Activated T-helper 1 cell treated with anti-CD3 and anti-CD28 coated beads, Interleukin-12 subunit alpha, Interleukin-12 subunit beta, Interleukin-2, Interleukin-4 antibody, amounts not matched to agents 30 ng/mL and 10 ng/mL and 1 ng/mL, durations not matched to agents 14 hours and 24 hours and 36 hours (primary cell): ENCODE measurements at places on chromosomes 1 and 21. TPM values are rescaled to one million over a fixed set of nuclear protein-coding genes. Genes with fewer than 3 reads are reported as not detected.
A peak's percentile ranks its signal among the peaks of the same experiment; 100 is the strongest.

- no peaks in the 10 kb centered on the region for H3K36me3 ChIP-seq
- no peak for DNase-seq
- H3K4me3 ChIP-seq: no peak overlapping the region
- no peaks in the 10 kb centered on the region for H3K4me1 ChIP-seq
- no peak overlapping the region for H3K27ac ChIP-seq
These were observed 729.0 kb upstream of the BRINP3 start for GRCh38 chr1:191206513-191207207.

GRCh38 chr1:169161496-169162194, 55.2 kb downstream of the ATP1B1 start:
- no peak for DNase-seq
- H3K36me3 ChIP-seq: no peaks in the 10 kb centered on the region
- H3K27ac ChIP-seq: no peak overlapping the region
- no peaks in the 10 kb centered on the region for H3K27me3 ChIP-seq

DNA sequence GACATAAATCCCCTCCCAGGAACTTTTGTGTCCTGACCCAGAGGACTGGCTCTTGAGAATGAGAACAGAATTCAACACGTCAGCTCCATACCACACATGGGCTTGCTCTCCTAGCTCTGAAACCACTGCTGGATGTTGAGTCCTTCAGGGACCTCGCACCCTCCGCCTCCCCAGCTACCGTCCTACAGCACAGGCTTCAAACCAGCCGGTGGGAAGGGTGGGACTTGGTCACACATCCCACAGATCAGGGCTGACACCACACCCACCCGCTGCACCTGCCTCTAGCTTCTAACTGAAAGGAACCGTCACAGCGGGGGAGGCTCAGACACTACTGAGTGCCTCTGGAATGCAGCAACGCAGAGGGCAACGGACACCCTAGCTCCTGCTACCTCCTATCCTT, 24.0 kb downstream of the MRAP start:
- H3K36me3 ChIP-seq: peaks cover 68% of the 10 kb centered on the region
- no peaks in the 10 kb centered on the region for H3K27me3 ChIP-seq
- H3K27ac ChIP-seq: no peak overlapping the region
- no peak overlapping the region for H3K4me3 ChIP-seq
- H3K4me1 ChIP-seq: no peaks in the 10 kb centered on the region

DNA sequence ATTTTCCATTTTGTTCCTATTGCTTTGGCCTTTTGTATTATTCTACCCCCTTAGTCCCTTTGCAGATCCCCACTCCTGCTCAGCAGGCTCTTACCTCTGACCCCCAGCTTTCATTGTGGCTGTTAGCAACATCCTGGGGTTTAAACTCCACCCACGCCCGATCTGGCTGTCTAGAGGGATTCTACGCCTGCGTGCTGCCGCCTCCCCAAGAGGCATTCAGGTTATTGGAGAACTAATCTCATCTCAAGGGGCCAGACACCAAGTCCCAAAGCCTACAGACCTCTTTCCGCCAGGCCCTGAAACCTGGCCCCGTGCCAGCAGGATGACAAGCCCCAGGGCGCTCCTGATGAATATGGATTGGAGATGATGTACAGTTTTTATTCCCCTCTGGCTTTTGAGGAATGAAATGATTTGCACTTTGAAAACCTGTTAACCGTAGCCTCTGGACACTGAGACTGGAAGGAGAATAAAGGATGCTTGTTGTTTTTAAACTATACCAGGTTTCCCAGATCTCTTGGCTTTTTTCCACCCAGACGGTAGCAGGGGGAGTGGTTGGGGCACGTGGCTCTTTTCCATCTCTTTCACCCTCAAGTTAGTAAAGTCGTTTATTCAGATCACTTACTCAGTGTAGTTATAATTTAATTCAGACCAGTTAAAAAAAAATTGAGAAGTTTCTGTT, 14.5 kb upstream of the IKBKE start:
- DNase-seq: no peak
- H3K4me3 ChIP-seq: no peak overlapping the region
- H3K36me3 ChIP-seq: peaks cover 53% of the 10 kb centered on the region
- H3K4me1 ChIP-seq: peaks cover 22% of the 10 kb centered on the region
- no peak overlapping the region for H3K27ac ChIP-seq
- no peaks in the 10 kb centered on the region for H3K27me3 ChIP-seq

DNA sequence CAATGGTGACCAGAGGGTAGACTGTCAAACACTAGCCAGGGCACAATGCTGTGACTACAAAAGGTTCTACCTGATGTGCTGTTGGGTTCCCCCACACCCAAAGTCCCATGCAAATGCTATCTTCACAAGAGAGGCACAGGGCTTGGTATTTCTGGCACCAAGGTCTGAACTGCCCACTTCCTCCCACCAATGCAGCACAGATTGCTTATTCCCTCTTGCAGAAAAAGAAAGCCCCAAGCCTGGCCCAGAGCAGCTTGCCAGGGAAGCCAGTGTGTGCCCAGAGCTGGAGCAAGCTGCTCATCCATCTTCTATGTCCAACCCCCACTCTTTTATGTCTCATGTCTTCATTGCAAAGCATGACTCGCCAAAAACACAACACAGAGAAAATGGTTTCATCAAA, 149.4 kb upstream of the CAMK1G start:
- no peak for DNase-seq
- no peak overlapping the region for H3K27ac ChIP-seq
- peaks cover 13% of the 10 kb centered on the region for H3K27me3 ChIP-seq
- no peaks in the 10 kb centered on the region for H3K4me1 ChIP-seq
- no peaks in the 10 kb centered on the region for H3K36me3 ChIP-seq

- peaks cover 20% of the 10 kb centered on the region for H3K4me1 ChIP-seq
- peaks cover 9% of the 10 kb centered on the region for H3K36me3 ChIP-seq
- peaks cover 2% of the 10 kb centered on the region for H3K27me3 ChIP-seq
These were observed 148.7 kb downstream of the RUNX1 start for GRCh38 chr21:34900376-34900775.

DNA sequence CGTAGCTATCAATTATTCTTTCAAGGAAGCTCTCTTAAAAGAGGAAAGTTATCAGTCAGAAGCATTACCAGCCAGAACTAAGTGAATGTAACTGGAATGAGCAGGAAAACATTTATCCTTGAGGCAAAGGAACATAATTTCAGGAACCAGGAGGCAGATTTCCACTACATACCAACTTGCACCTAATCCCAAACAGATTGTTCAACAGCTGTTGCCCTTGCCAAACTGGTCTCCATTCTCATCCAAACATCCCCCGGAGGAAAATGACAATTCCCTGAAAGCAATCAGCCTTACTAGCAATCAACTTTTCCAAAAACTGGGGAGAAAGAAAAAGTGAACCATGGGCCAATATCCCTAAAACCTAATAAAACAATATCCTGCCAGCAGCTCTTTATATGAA, 35.0 kb downstream of the ENAH start:
- H3K27ac ChIP-seq: no peak overlapping the region
- peaks cover 2% of the 10 kb centered on the region for H3K27me3 ChIP-seq
- no peaks in the 10 kb centered on the region for H3K36me3 ChIP-seq
- no peaks in the 10 kb centered on the region for H3K4me1 ChIP-seq

DNA sequence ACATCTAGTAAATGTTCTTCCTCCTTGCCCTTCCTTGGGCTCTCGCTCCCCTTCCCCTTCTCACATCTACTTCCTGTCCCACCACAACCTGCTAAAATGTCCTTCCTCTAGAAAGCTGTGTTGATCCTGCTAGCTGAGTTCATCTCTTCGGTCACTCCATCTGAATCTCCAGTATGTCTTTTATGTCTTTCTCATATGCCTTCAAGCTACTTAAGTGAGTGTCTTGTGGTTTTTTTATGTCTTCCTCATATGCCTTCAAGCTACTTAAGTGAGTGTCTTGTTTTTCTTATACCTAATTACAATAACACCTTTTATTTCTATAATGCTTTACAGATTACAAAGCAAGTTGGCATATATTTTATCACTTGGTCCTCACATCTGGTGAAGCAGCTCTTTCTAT, 33.9 kb downstream of the CSF1 start:
- H3K4me1 ChIP-seq: peaks cover 5% of the 10 kb centered on the region
- peaks cover 7% of the 10 kb centered on the region for H3K27me3 ChIP-seq
- no peaks in the 10 kb centered on the region for H3K36me3 ChIP-seq
- H3K27ac ChIP-seq: peak overlapping the region; percentile 32
- DNase-seq: no peak
- no peak overlapping the region for H3K4me3 ChIP-seq

DNA sequence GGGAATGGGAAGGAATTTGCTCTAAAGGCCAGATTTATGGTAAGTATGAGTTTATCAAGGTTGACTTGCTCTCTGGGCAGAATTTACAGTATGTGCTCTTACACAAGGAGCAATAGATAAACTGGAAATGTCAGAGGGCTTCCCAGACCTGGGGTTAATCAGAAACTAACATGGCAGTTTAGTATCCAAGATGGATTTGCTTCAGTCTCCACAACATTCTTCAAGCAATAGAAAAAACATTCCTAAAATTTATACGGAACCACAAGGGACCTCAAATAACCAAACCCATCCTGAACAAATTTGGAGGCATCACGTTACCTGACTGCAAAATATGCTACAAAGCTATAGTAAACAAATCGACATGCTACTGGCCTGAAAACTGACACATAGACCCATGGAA, 606.7 kb upstream of the CHRM3 start:
- H3K4me3 ChIP-seq: no peak overlapping the region
- H3K27ac ChIP-seq: no peak overlapping the region
- DNase-seq: no peak
- no peaks in the 10 kb centered on the region for H3K36me3 ChIP-seq
- no peaks in the 10 kb centered on the region for H3K4me1 ChIP-seq
- H3K27me3 ChIP-seq: no peaks in the 10 kb centered on the region

SOX13 gene
- total RNA-seq: 0.23 TPM in 1 of 2 replicates, not detected in the other

ATP8B2 gene
- 50.1 and 54.9 TPM in 2 replicates for total RNA-seq

LORICRIN gene
- not detected in 2 replicates for total RNA-seq

IGSF21 gene
- not detected in 2 replicates for total RNA-seq

HES4 gene
- total RNA-seq: 1.8 and 2.9 TPM in 2 replicates

DMBX1 gene
- total RNA-seq: not detected in 2 replicates
